ENCODE measurements at places on chromosomes 11 and 22. TPM values are rescaled to one million over a fixed set of nuclear protein-coding genes. Genes with fewer than 3 reads are reported as not detected.

Gene ISX
- not detected for total RNA-seq

Gene C11orf86
- total RNA-seq = 73.3 TPM

Gene PDHX
- total RNA-seq = 29.7 TPM

Gene ASCL2
- total RNA-seq = 0.09 TPM

Gene HEPHL1
- total RNA-seq = not detected

Gene ETS1
- 27.7 TPM for total RNA-seq

Gene ALDH3B2
- not detected for total RNA-seq

Gene TRIM51
- not detected for total RNA-seq

Gene NCR3LG1
- 1.7 TPM for total RNA-seq

Gene MYRF
- total RNA-seq = 23.1 TPM

Gene IGLL5
- not detected for total RNA-seq

Gene OR52M1
- total RNA-seq = not detected

Gene KCNJ1
- total RNA-seq = not detected

Gene SLN
- total RNA-seq = 0.80 TPM

Gene ART5
- total RNA-seq = 0.39 TPM

Gene IFITM10
- 1.3 TPM for total RNA-seq

Gene ATL3
- total RNA-seq = 33.2 TPM
